Aorta (tissue), 5 donors: ENCODE measurements at places on chromosomes 6 and 20. TPM values are rescaled to one million over a fixed set of nuclear protein-coding genes. Genes with fewer than 3 reads are reported as not detected.

The C2 gene
- 20.8 TPM for total RNA-seq

The SNAI1 gene
- 10.4 TPM for total RNA-seq

The PAX1 gene
- not detected for total RNA-seq

The FAM209B gene
- total RNA-seq, result 0.90 TPM

The ARFGEF3 gene
- total RNA-seq, result 2.5 TPM

DNA sequence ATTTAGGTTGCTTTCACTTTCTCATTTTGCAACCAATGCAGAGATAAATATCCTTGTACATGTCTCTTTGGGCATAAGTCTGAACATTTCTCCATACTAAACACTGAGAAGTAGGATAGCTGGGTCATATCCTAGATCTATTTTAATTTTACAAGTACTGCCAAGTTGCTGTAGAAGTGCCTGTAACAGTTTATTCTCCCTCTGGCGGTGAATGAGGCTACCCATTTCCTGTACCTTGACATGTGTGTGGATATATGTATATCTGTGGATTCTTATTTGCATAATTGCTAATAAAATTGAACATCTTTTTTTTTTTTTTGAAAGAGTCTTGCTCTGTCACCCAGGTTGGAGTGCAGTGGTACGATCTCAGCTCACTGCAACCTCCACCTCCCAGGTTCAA, 48.0 kb upstream of the PNRC1 start:
- no peak for DNase-seq

GRCh38 chr6:149060300-149060984, 257.1 kb upstream of the TAB2 start:
- no peak for DNase-seq

- no peak for DNase-seq
These were observed 211.8 kb downstream of the PLCB4 start for GRCh38 chr20:9280666-9281065.

- DNase-seq, result no peak
These were observed 12.8 kb downstream of the NHSL1 start for GRCh38 chr6:138486249-138487101.

- DNase-seq, result peak; percentile 52
These were observed 539 bp downstream of the CDYL start for GRCh38 chr6:4776493-4777393.

- DNase-seq, result no peak
These were observed 45.6 kb downstream of the LYRM4 start for GRCh38 chr6:5215159-5215558.

DNA sequence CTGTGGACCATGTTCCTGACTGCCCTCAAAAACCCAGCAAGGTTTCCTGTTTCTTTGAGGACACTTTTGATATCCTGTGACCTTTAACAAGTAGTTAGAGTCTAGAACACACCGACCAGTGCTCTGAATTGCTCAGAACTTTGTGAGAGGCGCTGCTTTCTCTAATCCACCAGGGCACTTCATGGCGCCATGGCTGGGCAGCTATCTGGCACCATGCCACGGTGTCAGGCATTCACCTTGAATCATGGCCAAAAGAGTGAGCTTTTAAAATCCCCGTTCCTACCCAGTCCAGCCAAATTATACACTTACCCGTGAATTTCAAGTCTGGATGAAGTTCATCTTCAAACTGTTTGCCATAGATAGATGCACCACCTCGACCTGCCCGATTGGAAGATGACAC, 17.0 kb upstream of the CPNE5 start:
- no peak for DNase-seq

- DNase-seq, result peak; percentile 27
These were observed 121.7 kb downstream of the SYCP2 start for GRCh38 chr20:59811681-59812171.

DNA sequence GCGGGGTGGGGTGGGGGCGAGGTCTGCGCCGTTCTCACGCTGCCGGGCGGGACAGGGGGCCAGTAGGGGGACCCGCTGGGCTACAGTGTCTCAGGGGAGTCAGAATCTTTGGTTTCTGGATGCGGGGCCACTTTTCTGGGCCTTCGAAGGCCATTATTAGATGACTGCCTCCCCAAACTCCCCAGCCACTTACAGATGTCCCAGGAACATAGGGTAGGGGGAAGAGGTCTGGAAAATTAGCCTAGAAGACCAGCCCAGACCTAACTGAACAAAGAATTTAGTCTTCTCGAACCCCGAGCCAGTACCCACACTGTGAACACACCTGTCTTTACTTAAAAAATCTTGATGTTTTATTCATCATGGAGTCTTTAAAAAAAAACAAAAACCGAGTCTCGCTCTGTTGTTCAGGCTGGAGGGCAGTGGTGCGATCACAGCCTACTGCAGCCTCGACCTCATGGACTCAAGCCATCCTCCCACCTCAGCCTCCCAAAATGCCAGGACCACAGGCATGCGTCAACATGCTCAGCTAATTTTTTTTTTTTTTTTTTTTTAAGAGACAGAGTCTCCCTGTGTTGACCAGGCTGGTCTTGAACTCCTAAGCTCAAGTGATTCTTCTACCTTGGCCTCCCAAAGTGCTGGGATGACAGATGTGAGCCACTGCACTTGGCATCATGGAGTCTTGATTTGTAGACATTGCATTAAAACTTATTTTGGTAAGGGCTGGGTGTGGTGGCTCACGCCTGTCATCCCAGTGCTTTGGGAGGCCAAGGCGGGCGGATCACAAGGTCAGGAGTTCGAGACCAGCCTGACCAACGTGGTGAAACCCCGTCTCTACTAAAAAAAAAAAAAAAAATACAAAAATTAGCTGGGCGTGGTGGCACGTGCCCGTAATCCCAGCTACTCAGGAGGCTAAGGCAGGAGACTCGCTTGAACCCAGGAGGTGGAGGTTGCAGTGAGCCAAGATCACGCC, 3.3 kb upstream of the SLC29A1 start:
- DNase-seq, result no peak

GRCh38 chr6:41371992-41372831, 36.8 kb downstream of the NCR2 start:
- DNase-seq, result no peak

DNA sequence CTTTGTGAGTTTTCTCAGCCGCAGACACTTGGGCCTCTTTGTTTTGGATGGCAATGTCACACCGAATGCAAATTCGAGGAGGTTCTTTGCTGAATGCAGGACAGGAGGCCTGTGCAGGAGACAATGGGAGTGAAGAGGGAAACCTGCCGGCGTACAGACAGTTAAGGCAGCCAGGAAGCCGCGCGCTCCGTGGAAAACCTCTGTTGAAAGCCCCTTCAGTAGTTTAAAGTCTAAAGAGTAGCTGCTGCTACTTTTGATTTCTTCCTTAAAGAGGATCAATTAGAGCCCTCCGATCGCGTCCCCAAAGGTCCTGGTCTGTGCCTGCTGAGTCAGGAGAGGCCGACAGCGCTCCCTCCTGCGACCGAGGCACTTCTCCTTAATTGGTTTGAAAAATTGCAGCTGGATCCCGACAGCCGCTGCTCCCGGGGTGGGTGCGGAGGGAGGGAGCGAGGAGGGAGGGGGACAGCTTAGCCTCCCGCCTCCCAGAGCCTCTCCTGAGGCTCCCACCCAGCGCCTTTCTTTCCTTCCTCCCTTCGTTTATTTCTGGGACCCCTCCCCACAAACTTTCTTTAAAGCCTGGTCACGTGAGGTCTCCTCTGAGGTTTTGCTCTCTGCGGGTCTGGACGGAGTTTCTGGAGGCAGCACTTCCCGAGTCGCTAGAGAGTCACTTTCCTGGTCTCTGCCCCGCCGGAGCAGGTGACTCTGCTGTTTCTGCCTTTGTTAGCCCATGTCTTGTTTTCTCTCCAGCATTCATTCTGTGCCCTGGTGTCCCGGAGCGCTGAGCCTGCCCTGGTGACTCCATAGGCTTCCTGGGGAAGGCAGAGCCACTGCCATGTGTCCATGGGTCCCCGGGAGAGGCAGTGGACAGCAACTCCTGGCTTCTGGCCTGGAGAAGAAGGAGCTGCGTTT, 22.3 kb upstream of the RPP40 start:
- DNase-seq, result peak; percentile 87

GRCh38 chr6:149250951-149251350, 66.6 kb upstream of the TAB2 start:
- no peak for DNase-seq

GRCh38 chr6:137705160-137706082, 161.6 kb upstream of the TNFAIP3 start:
- DNase-seq, result peak; percentile 70

DNA sequence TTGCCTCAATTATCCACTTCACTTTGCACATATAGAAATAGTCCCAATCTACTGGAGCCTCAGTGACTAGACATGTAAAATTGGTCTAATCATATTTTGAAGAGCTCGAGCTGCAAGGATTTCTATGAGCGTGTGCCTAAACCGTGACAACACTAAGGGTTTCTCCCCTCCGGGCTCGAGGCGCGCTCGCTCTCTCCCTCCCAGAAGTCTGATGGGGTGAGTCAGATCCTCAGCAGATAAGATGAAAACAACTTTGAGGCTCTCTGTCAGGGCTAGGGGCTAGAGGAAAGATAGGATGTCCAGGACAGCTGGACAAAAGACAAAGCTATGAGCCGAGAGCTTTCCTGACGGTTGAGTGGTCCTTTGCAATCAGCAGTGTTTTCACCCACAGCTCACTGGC, 16.8 kb downstream of the GNAS-AS1 start:
- DNase-seq, result no peak

- DNase-seq, result no peak
These were observed 882.0 kb downstream of the TFAP2A start for GRCh38 chr6:9532621-9533557.

GRCh38 chr20:44309763-44310663, 989 bp downstream of the FITM2 start:
- DNase-seq, result no peak

- no peak for DNase-seq
These were observed 35.6 kb downstream of the RFPL4B start for GRCh38 chr6:112382778-112383177.

DNA sequence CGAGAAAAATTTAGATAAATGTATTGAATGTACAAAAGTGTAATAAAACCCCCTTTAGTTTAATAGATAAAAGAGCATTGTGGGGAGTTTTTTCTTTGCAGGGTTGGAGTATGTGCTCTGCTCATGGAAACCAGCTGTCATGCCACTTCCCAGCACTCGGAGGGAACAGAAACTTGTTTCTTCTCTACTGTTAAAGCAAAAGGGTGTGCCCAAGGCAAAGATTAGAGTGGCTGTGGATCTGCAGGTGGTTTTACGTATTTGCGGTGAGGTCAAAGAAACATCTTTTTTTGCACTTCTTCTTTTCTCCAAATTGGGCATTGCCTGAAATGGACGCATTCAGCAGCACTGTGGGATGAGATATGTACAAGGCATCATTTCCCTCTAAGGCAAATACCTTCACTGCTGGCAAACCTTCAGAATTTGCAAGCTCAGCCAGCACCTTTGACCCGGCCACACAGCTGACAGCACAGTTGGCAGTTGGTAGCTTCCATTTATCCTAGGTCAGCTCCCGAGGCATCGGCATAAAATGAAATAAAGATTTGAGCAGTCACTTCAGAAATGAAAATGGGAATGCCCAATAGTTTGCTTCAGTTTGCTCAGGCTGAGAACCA, 178.4 kb upstream of the EYA4 start:
- no peak for DNase-seq

DNA sequence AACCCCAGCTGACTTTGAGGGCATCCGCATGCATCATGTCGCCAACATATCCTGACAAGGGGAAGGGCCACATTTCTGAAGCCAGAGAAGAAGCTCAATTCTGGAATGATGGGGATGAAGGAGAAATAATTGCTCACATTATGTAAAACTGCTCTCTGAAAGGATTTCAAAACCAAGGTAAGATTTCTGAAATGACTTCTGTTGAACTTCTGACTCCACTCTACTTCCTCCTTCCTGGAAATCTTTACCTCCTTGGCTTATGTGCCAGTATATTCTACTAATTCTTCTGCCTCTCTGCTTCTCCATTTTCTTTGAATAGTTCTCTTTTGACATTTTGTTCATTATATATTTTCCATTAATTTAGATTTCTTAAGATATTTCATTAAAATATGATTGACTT, 31.9 kb downstream of the HLA-DPB1 start:
- no peak for DNase-seq
